ENCODE measurements at places on chromosomes 2 and 18.

GRCh38 chr2:1538663-1539062 lies 125.4 kb downstream of the TPO start:
- peak; percentile 12 for DNase-seq

GRCh38 chr2:217192366-217192765 lies 332.5 kb upstream of the TNP1 start:
- no peak for DNase-seq

GRCh38 chr2:229635371-229635680 lies 79.0 kb downstream of the DNER start:
- no peak for DNase-seq

GRCh38 chr2:70974592-70974991 lies 3.8 kb upstream of the ANKRD53 start:
- no peak for DNase-seq

GRCh38 chr2:12032398-12032797 lies 286.0 kb downstream of the LPIN1 start:
- no peak for DNase-seq

- DNase-seq: peak; percentile 65
Measured at GRCh38 chr2:98009887-98010760, 14.4 kb upstream of the TMEM131 start.

GRCh38 chr2:215904101-215904500 lies 109.2 kb downstream of the MREG start:
- DNase-seq: peak; percentile 86

DNA sequence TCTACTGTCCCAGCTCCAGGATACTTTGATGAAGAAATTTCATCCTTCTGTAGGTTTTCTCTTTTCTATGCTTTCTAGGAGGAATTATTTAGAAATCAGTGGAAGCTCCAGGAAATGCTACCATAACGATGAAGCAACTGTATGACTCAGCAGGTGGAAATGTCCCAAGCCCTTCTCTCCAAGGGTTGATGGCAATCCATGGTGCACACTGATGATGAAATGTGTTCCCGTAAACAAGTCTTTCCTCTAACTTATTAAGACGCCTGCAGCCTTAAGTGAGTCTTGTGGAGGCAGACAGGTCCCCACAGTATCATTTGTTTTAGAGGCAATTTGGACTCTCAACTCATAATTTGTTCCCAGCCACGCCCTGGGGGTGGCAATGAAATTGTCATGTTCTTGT lies 777.6 kb upstream of the SOX11 start:
- DNase-seq: no peak

DNA sequence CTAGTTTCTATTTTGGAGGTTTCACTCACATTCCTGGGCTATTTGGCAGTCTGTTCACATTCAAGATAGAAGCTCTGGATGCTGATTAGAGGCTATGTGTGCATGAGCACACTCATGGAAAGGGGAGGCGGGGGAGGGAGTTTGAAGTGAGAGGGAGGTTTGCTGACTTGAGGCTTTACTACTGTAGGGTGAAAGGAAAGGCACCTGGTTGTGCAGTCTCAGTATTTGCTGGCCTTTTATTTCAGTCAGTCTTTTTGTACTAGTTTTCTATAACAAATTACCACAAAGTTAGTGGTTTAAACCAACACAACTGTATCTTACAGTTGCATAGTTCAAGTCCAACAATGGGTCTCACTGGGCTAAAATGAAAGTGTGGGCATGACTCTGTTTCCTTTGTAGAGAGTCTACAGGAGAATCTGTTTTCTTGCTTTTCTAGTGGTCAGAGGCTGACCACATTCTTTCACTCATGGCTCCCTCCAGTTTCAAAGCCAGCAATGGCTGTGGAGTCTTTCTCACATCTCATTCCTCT lies 47.7 kb upstream of the NR4A2 start:
- DNase-seq: no peak

DNA sequence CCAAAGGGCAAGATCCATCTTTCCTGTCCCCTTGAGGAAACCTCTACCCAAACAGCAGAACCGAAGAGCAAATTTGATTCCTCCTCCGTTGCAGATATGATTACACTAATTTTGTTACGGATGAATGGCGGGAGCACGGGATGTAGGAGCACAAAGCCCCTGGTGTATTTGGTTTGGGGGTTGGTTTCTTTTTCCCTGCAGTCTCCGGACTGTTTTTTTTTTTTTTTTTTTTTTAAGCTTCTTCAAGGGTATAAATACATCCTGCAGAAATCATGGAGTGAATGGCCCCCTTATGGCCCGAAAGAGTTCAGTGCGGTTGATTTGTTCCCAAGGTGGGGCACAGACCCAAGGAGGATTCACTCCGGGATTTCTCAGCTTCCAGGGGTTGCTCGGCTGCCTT lies 135.3 kb upstream of the SH3BP4 start:
- DNase-seq: no peak

DNA sequence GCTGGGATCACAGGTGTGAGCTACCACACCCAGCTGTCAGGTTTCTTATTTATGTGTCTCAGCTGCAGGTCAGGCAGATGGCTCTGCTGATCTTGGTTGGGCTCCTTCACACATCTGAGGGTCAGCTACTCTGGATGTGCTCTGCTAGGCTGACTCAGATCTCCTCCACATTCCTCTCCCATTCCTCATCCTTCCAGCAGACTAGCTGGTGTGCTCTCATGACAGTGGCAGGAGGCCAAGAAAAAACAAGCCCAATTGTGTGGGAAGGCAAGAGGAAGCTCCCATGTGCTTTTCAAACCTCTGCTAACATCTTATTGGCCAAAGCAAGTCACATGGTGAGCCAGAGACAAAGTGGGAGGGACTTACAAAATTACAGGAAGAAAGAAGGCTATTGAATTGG lies 11.7 kb upstream of the MSH6 start:
- DNase-seq: peak; percentile 99

GRCh38 chr18:12819322-12819721 lies 64.7 kb downstream of the PTPN2 start:
- no peak for DNase-seq

- DNase-seq: no peak
Measured at GRCh38 chr2:98078701-98079100, 8.3 kb upstream of the VWA3B start.

GRCh38 chr18:41096504-41096903 lies 858.5 kb upstream of the PIK3C3 start:
- DNase-seq: peak; percentile 73

DNA sequence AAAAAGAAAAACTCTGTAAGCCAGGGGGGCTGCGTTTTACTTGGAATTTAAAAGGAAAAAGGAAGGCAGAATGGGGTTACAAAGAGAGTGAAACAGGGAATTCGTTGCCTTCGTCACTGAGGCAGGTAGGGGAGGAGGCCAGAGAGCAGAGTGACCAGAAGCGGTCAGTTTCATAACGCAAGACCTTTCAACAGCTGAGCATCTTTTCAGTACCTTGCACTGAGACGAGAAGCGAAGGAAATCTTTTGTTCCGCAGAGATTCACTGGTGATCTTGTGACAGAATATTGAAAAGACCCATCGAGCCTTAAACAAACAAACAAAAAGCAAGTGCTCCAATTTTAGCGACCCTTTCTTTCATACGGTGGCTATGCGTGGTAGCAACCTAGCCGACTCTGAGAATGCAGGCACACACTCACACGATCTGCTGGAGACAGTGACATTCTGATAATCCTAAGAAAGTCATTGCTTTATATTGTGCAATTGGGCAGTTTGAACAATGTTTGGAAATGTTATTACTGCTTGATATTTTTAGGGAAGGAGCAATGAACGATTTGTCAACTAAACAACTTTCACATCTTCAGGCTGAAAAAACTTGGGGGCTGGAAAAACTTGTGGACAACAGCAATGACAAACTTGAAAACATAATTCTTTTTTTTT lies 93.8 kb upstream of the ODC1 start:
- DNase-seq: no peak

DNA sequence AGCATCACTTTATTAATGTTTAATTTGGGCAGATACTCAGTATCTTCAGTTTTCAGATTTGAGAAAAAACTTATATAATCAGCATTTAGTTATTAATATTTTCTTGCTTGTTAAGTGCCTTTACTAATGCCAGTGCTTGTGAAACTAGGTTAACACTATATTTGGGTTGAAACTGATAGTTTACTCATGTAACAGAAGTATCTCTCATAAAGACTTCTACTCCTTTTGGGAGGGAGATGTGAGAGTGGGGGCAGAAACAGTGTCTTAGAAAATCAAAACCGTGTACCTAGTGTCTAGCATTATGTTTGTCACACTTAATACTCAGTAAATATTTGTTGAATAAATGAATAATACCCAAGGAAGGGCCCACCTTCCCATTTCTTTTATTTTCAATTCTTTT lies 129.5 kb downstream of the MSTN start:
- DNase-seq: no peak

GRCh38 chr2:14544247-14544646 lies 88.3 kb upstream of the LRATD1 start:
- no peak for DNase-seq

GRCh38 chr2:117621326-117621725 lies 193.2 kb upstream of the DDX18 start:
- no peak for DNase-seq

GRCh38 chr18:61898640-61899101 lies 5.9 kb upstream of the RNF152 start:
- no peak for DNase-seq

DNA sequence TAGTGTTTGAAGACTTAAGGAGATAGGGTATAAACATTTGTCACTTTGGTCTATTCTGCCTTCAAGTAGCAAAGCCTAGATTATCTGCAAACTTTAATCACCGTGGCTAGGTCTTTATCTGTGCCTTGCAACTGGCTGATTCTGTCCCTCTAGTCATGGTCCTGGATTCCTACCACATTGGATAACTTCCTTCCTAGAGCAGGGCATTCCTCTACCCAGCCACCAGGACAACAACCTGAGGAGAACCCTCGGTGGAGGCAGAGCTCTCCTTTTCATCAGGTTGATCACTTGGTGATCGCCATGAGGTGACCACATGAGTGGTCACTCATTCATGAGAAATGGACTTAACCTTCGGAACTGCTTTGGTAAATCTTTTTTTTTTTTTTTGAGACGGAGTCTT lies 25.3 kb upstream of the PTPRM start:
- DNase-seq: no peak

DNA sequence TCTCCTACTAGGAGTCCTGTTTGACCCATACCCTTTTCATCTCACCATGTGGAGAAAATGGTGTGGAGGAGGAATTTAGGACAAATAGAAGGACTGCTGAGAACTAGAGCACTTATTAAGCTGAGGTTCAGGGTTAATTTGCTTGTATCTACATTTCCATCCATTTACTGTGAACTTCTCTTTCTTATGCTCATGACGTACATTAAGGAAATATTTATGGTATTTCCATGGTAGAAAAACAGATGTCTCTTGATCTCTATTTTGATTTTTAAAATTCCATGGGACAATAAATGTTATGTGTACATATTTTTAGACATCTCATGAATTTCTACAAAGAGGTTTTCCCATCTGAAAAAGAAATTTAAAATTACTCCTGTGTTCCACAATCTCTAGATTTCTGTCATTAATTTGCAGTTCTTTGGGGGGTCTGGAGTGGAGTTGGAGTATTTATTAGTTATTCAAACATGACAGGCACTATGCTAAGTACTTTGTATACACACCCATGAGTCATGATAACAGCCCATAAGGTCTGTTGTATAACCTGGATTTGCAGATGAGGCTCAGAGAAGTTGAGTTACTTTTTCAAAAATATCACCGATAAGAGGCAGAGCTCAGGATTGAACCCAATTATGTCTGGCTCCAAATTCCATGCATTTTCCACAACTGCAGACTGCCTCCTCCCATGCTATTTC lies 112.6 kb downstream of the COPS8 start:
- peak; percentile 59 for DNase-seq

- DNase-seq: no peak
Measured at GRCh38 chr2:163802284-163802683, 66.5 kb upstream of the FIGN start.

- no peak for DNase-seq
Measured at GRCh38 chr18:64710105-64710861, 561.4 kb upstream of the LINC00305 start.

- DNase-seq: no peak
Measured at GRCh38 chr2:72914206-72914559, 3.1 kb upstream of the EMX1 start.

GRCh38 chr18:25360301-25360899 lies 8.4 kb upstream of the ZNF521 start:
- DNase-seq: no peak

- DNase-seq: no peak
Measured at GRCh38 chr2:103740631-103741030, 978.8 kb downstream of the TMEM182 start.
